Endothelial cell (in vitro differentiated cells): ENCODE measurements at places on chromosomes 2 and 18.
A peak's percentile ranks its signal among the peaks of the same experiment; 100 is the strongest.

- DNase-seq, result no peak
Observed at GRCh38 chr2:126986631-126987187, 88.0 kb downstream of the TEX51 start.

DNA sequence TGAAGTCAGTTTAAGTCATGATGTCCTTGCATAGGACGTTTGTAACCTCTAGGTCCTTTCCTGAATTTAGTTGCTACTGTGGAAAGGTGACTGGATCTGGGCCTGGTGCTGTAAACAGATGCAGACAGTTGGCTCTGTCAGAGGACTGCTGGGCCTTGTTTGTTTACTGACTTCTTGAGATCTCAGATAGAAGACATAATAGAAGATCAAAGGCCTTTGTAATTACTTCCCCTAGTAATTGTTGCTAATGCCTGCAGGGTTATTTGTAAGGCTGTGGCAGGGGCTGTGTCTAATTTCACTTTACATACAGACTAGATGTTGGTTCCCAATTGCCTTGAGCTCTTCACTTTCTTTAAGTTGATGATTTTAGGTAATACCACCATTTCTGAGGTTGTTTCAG, 42.5 kb downstream of the LYPD6B start:
- DNase-seq, result no peak

- peak; percentile 83 for DNase-seq
Observed at GRCh38 chr2:73212448-73213176, 1.4 kb upstream of the SMYD5 start.

DNA sequence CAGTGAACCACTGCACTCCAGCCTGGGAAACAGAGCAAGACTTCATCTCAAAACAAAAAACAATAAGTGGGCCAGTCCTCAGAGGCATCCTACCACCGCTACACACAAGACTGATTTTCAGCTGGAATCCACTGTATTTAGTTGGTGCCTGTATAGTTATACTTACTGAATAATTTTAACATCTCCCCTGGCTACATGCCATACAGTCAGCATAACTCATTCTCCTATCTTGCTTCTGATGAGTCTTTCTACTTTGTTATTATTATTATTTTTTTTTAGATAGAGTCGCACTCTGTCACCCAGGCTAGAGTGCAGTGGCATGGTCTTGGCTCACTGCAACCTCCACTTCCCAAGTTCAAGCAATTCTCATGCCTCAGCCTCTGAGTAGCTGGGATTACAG, 19.9 kb upstream of the CAB39 start:
- DNase-seq, result no peak

DNA sequence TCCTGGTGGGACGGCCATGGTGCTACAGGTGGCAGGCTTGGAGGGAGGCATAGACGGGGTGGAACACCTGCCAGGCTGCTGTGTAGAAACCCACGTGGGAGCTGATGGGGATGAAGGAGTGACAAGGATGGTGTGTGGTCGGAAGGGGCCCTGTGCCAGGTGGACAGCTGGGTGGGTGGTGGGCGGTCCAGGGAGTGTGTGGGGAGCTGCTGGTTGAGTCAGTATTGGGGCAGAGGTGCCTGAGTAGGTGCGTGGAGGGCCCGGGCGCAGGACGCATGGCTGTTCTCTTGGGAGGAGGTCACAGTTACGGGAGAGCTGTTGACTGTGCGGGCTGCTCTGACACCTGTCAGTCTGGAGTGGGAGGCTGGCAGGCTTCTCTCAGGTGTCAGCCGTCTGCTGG, 12.6 kb upstream of the D2HGDH start:
- DNase-seq, result no peak

GRCh38 chr2:30349691-30350090, 97.4 kb upstream of the LCLAT1 start:
- no peak for DNase-seq

- no peak for DNase-seq
Observed at GRCh38 chr2:177466337-177467195, 74.0 kb downstream of the AGPS start.

GRCh38 chr2:38147333-38148121, 71.6 kb upstream of the CYP1B1 start:
- no peak for DNase-seq

DNA sequence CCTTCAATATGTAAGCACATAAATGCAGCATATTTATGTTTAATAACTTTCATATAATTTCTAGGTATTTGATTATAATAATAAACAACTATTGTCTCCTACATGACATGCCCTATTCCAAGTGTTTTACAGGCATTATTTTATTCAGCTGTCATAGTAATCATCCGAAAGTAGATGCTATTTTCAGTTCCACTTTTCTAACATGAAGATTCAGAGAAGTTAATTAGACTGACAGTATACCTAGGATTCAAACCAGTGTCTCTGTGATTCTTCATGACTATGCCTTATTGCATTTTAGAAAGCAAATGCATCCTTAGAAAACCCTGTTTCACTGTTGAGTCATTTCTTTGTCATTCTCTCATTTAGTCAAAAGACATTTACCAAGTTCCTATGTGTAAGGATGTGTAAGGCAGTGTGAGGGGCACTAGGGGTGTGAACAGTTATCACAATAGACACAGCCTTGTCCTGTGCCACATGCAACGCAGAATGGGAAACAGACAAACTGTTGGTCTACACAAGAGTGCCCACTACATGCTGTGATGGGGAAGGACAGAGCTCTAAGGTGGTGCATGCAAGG, 79.8 kb downstream of the DTNA start:
- DNase-seq, result no peak

GRCh38 chr2:67445652-67446268, 48.6 kb downstream of the ETAA1 start:
- no peak for DNase-seq

DNA sequence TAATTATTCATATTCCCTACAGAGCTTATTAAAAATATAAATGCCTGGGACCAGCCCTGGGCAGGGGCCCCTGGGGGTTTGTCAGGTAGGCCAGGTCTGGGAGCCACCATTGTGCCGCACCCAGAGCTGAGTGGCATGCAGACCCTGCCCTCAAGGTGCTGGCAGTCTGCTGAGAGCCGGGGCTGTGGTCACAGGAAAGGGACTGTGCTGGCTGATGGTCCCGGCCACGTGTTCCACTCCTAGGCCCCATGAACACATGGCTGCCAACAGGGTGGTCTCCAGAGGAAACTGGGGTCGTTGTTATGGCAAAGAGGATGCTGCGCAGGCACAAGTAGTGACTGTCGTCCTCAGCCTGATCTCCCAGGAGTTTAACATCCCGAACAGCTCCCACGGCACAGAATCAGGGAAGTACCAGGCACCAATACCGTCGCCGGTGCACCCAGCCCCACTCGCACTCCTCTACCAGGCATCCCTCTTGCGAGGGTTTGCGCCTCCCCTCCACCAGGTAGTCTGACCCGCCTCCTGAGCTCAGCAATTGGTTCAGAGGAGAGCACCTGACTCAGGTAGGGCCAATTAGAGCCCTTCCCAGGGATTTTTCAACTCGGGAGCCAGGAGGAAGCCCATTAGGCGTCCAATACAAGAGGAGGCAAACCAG, 39.2 kb upstream of the BIN1 start:
- no peak for DNase-seq

- DNase-seq, result no peak
Observed at GRCh38 chr2:176764921-176765320, 447.7 kb upstream of the HNRNPA3 start.

DNA sequence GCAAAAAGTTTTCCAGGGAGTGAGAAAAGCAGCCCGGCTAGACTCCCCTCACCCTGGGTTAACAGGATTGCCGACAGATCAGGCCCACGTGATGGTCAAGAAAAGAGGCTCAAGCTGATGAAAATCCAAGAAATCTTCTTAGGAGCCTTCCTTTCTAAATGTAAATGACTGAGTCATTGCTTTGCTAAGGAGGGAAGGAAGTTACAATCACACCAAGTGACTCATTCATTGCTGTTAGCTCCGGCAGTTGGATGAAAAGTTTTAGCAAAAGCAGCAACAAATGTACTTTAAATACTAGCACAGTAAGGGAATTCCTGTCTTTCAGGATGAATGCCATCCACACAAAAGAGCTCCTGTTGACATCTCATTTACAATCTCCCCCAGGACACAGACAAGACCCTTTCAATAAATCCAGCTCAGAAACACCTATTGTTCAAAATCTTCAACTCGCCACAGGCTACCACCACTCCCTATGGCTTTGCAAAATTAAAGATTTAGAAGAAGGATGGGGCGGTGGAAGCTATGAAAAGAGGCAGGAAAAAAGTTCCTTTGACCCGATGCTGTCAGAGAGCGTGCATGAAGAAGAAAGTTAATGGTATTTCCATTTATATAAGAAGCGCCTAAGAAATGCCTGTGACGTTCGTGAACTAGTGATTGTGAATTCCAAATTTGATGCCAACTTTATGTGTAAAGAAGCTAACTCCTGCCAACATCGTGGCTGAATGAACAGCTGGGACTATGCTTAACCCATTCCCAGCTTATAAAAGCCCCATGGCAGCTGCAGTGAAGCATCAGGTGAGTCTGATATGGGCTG, 153.7 kb downstream of the TGIF1 start:
- peak; percentile 22 for DNase-seq

GRCh38 chr2:73004889-73005596, 66.5 kb downstream of the SFXN5 start:
- no peak for DNase-seq

DNA sequence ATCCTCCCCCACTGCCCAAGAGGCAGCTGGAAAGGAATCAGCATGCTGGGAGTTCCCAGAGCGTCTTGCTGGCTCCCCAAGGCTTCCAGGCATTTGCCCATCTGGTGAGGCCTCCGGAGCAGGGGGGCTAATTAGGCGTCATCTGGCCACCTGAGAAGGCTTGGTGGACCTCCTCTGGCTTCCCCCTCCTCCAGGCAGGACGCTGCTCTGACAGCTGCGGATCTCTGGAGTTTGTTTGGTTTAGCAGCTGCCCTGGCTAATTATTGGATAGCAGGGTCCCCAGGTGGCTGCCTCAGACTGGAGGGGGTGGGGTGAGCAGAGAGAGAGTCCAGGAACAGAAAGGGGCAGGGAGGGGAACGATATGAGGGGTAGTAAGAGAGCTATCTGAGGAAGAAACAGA, 425.2 kb upstream of the MEX3C start:
- DNase-seq, result no peak

DNA sequence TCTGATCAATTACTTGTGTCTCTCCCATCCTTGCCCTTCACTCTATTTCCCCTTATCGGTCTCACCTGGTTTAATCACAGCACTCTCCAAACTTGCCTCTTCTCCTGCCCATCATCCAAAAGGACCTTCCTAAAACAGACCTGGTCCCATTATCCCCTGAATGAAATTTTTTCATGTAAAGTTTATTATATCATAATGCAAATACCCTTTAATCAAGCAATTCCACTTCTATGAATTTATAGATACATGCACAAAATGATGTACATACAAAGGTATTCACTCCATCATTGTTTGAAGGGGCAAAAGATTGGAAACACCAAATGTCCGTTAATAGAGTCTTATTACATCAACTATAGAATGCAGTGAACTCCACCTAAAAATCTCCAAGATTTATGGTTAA, 88.1 kb upstream of the PKDCC start:
- no peak for DNase-seq

DNA sequence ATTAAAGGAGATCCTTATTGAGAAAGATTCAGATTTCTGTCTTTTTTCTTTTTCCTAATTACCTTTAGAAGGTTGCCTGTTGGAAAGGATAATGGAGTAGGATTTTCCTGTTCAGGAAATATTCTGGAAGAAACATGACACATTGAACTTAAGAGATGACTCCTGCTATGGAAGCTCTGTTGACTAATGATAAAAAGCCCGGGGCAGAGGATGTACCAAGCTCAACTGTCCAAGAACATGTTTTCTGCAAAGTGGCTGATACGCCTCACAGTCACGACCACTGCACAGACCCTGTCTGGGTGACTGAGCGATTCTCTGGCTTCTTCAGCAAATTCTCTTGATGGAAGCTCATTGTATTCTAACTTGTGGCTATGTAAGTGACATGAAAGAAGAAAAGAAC, 86.2 kb upstream of the THOC1 start:
- no peak for DNase-seq

DNA sequence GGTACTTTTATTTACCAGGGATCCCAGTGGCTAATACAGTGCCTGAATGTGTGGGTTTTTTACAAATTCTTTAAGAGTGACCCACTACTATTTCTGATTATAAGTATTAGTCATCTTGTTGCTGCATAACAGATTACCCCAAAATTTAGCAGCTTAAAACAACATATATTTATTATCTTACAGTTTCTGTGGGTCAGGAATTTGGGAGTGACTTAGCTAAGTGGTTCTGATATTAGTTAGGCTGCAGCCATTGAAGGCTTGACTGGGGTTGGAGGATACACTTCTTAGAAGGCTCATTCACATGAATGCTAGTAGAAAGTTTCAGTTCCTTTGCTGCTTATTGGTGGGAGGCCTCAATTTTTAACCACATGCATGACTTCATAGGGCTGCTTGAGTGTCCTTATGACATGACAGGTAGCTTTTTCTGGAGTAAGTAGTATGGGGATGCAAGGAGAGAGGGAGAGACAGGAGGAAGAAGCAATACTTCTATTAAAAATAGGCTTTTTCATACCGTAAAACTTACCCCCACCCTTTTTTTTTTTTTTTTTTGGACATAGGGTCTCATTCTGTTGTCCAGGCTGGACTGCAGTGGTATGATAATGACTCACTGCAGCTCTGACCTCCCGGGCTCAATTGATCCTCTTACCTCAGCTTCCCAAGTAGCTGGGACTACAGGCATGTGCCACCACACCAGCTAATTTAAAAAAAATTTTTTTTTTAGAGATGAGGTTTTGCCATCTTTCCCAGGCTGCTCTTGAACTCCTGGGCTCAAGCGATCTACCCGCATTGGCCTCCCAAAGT, 13.3 kb upstream of the POLE4 start:
- DNase-seq, result no peak

- no peak for DNase-seq
Observed at GRCh38 chr2:120511536-120511935, 165.6 kb downstream of the INHBB start.
